ENCODE measurements at places on chromosomes 12 and 14.
A peak's percentile ranks its signal among the peaks of the same experiment; 100 is the strongest.

DNA sequence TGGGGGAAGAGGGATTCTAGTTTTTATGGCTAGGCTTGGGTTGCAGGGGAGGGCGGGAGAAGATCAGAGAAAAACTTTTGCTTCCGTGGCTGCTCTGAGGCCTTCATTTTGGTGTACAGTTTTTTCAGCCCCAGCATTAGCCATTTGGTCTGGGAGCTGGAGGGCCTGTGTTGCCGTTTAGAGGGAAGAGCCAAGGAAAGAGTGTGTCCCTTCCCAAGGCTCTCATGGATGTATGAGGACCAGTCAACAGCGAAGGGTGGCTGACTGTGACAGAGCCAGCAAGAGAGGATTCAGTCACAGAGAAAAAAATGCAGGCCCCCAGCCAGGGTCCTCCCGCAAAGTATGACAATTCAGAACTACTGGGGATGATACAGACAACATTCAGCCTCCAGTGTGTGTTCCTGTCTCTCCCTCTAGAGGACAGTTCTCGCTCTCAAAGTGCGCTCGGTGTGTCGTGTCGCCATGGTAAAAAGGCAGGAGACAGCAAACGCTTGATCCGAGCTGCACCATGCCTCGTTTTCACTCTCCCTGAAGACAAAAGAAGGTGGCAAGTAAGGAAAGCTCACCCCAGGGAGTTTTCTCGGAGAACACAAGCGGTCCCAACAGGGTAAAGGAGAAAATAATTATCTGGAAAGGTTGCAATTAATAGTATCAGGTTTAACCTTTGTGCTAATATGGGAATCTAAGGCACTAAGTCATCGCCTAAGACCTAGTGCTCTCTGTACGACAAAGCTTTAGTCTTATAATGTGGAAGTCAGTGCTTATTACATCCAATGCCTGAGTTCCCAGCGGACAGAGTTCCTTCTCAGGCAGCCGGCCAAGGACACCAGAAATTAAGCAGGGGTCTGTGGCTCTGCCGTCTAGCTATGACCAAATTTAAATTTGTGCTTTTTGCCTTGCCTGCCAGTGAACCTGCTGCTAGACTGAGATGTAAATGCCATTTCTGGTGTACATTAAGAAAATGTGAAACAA lies 157.3 kb upstream of the PLXNC1 start:
- DNase-seq, result no peak

DNA sequence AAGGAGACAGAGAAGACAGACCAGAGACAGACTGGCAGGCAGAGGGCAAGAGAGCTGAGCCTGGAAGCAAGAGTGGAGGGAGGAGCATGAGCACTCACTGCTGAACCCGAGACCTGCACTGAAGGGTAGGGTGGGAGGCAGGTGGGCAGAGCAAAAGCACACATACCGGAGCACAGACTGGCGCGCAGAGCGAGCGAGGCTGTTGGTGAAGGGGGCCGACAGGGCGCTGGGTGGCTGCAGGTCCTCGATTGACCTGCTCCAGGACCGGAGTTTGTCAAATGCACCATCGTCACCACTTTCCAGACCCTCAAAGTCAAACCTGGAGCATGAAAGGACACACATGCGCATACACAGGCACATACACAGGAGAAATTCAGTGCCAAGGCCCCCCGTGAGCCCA lies 34.9 kb downstream of the PRPF40B start:
- no peak for DNase-seq

DNA sequence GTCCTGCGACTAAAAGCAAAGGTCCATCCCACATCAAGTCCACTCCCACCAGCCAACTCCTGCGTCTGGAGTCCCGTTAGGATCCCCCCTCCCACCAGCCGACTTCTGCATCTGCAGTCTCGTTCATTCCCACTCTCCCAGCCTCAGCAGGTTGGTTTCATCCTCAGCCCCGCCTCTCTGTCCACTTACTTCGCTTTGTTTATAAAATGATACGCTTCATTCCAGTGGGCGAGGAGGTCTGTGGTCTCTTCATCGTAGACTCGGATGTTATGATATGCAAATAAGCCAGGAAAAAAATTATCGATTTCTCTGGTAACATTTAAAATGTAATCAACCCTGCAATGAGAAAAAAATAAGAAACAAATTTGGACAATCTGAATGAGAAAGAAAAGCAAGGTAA lies 56.8 kb downstream of the SSH1 start:
- no peak for DNase-seq

DNA sequence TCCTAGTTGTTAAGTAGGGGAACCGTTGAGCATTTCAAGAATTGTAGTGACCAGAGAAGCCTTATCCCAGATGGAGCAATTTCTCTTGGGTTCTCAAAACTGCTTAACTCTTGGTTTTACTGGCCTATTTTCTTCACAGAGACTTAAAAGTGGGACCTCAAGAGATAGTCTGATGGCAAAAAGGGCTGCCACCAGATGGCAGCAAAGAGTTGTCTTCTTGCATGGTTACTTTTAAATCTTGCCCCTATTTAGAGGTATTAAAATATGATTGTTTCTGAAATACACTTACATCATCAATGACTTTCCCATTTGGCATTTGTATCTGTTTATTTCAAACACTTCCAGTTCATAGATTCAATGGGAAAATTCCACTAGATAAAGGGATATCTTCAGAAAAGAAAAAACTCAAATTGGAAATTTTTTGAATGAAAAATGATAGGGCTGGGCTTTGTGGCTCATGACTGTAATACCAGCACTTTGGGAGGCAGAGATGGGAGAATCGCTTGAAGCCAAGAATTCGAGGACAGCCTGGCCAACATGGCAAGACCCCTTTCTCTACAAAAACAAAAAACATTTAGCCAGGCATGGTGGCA lies 69.9 kb upstream of the CNTN1 start:
- DNase-seq, result peak; percentile 72

- no peak for DNase-seq
These were observed 118.9 kb downstream of the SLC25A47 start for GRCh38 chr14:100442036-100442435.

DNA sequence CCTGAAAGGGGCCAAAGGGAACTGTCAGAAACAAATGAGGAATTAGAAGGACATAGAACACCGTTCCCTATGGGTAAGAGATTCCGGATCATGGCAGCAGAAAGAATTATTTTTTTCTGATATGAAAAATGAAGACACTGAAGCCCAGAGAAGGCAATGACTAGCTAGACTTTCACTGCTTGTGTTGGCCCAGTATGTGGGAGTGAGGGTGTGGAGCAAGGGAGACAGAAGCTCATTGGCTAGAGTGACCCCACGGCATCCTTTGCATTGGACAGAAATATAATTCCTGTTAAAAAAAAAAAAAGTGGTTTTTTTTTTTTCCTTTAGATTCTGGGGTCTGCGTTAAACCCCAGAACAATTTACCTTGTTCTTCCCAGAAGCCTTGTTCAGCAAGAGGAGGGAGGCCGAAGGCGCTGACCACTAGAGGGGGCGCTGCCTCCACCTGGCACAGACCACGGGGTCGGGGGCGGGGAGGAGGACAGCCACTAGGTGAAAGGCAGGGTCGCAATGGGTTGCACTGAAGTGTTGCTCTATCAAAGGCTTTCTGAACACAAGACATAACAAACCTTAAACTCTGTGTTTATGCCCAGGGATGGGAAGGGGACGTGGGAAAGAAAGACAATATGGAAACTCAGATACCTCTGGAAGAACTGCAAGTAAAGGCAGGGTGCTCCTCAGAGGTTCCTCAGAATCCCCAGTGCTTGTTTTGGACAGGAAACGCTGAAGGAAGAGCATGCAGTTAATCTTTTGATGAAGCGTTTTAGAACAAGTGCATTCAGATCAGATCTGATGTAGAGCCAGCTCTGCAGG lies 156.8 kb downstream of the KCNA5 start:
- DNase-seq, result peak; percentile 64

DNA sequence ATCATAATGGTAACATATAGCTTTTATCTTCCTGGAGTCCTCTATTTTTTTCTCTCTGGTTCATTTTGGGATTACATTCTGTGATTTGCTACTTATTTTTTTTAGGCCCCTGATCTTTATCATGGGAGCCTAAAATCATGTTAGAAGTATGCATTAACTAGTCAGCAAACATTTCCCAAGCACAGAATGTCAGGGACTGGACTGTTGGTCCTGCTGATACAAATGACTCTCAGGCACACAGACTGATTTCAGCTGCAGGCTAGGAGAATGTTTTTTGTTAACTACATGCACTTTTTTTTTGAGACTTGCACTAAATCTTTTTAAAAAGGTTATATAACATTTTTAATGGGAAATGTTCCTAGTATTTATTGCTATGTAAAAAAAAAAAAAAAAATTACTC lies 131.1 kb downstream of the ACSS3 start:
- DNase-seq, result no peak

DNA sequence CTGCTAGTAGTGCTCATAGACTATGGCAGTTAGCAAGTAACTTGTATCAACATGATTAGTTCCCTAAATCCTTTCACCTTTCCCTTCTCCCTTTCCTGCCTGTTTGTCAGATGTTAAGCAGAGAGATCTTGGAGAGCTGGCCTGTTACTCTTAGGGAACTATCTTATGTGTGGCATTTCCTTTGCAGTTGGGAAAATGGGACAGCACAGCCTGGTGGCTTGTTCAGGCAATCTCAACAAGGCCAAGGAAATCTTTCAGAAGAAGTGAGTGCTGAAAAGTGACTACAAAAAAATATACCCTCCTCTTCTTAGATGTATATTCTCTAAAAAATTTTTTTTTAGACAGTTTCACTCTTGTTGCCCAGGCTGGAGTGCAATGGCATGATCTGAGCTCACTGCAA lies 7.4 kb downstream of the PARP2 start:
- DNase-seq, result peak; percentile 13

- DNase-seq, result peak; percentile 84
These were observed 300.0 kb downstream of the AEBP2 start for GRCh38 chr12:19739195-19739776.

- DNase-seq, result no peak
These were observed 9.8 kb upstream of the GALNT6 start for GRCh38 chr12:51401020-51401419.

- no peak for DNase-seq
These were observed 536 bp upstream of the TUNAR start for GRCh38 chr14:95875831-95876760.

GRCh38 chr12:7121324-7121723 lies 7.4 kb downstream of the RBP5 start:
- DNase-seq, result no peak

GRCh38 chr12:98449584-98449983 lies 65.8 kb upstream of the TMPO start:
- DNase-seq, result no peak

- peak; percentile 66 for DNase-seq
These were observed 1.4 kb downstream of the PLXNC1 start for GRCh38 chr12:94149781-94150239.

DNA sequence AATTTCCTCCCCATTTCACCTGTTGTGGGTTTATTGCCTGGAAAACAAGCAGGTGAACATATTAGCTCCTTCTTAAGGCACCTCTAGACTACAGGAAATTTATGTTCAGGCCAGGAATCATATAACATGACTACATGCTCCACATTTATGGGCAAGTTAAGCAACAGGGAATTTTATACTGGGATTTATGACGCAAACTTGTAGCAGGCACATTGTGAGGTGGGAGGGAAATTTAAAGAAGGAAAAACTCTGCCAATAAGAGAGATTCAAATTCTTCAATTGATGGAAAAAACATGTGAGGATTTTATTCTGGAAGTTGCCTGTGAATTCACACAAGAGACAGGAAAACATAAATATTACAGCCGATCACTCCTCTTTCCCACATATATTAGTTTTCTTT lies 93.9 kb downstream of the TBC1D30 start:
- no peak for DNase-seq

DNA sequence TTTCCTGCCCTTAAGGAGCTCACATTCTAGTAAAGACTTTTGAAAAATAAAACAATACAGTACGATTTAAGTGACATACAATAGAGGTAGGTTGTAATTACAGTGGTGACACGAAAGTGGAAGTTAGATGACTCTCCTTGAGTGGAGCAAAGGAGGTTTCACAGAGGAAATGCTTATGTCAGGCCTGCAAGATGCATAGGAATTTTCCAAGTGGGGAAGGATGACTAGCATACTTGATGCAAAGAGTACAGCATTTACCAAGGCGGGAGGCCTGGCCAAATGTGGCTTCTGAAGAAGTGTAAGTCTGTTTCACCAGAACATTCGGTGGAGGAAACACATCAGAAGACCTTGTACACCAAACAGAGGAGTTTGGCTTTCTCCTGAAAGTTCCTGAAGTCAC lies 55.2 kb downstream of the ERO1A start:
- peak; percentile 40 for DNase-seq

DNA sequence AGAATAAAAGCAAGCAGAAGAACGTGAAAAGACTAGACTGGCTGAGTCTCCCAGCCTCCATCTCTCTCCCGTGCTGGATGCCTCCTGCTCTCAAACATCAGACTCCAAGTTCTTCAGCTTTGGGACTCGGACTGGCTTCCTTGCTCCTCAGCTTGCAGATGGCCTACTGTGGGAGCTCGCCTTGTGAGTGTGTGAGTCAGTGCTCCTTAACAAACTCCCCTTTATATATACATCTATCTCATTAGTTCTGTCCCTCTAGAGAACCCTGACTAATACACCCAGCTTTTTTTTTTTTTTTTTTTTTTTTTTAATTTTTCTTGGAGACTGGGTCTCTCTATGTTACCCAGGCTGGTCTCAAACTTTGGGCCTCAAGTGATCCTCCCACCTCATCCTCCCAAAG lies 46.9 kb downstream of the ACTN1 start:
- peak; percentile 52 for DNase-seq

DNA sequence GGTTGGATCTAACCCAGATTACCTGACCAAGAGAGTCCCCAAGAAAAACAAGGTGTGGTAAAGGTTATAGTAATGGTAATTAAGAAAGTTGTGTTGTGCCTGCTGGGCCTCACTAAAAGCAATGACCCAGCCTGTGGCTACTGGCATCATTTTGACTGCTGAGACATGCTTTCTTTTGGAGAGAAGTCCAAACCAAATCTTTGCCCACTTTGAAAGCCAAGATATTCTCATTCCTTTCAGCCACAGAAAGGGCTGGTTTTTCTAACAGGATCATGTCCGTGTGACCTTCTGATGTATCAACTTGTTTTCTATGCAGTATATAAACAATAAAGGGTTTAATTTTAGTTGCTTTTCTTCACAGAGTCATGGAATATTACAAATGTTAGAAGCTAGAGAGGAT lies 388.6 kb downstream of the RAD51B start:
- no peak for DNase-seq

GRCh38 chr12:56220611-56221231 lies 1.0 kb downstream of the RNF41 start:
- DNase-seq, result peak; percentile 76

DNA sequence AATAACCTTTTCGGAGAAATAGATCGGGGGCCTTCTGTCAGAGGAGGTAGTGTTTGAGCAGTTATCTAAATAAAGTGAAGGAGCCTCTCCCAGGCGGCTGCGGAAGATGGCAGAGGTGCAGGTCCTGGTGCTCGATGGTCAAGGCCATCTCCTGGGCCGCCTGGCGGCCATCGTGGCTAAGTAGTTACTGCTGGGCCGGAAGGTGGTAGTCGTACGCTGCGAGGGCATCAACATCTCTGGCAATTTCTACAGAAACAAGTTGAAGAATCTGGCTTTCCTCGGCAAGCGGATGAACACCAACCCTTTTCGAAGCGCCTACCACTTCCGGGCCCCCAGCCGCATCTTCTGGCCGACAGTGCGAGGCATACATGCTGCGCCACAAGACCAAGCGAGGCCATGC lies 186.1 kb downstream of the KTN1 start:
- DNase-seq, result no peak

All from suppressor macrophage treated with lipopolysaccharide for 1 hour (primary cell).